Activated naive CD8-positive, alpha-beta T cell treated with anti-CD3 and anti-CD28 coated beads, Interleukin-2, amount 50 U/mL, for 24 hours (primary cell): ENCODE measurements at places on chromosomes 2 and 18.

DNA sequence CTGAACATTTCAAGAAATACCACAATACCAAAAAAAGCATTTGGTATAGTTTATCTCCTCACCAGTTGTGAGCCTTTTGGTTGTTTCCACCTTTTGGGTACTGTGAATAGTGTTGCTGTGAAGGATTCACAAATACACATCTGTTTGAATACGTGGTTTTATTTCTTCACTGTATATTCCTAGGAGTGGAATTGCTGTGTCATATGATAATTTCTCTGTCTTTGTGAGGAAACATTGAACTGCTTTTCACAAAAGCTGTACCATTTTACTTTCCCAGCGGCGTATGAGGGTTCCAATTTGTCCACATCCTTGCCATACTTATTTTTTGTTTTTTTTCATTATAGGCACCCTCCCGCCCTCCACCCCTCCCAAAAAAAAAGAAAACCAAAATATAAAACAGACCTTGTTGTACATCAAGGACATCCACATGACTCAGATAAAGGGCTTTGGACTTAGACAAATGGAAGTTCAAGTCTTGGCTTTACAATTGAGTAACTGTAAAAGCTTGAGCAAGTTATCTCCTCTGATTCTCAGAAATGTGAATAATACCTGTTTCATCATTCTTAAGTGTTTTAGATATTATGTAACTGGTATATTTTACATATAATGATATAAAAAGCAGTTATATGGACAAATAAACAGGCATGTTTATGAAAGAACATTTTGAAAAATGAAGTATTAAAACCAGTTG is 19.0 kb downstream of the UBE2E3 start:
- DNase-seq: no peak

GRCh38 chr18:58520969-58521368 is 107.9 kb downstream of the ALPK2 start:
- no peak for DNase-seq

DNA sequence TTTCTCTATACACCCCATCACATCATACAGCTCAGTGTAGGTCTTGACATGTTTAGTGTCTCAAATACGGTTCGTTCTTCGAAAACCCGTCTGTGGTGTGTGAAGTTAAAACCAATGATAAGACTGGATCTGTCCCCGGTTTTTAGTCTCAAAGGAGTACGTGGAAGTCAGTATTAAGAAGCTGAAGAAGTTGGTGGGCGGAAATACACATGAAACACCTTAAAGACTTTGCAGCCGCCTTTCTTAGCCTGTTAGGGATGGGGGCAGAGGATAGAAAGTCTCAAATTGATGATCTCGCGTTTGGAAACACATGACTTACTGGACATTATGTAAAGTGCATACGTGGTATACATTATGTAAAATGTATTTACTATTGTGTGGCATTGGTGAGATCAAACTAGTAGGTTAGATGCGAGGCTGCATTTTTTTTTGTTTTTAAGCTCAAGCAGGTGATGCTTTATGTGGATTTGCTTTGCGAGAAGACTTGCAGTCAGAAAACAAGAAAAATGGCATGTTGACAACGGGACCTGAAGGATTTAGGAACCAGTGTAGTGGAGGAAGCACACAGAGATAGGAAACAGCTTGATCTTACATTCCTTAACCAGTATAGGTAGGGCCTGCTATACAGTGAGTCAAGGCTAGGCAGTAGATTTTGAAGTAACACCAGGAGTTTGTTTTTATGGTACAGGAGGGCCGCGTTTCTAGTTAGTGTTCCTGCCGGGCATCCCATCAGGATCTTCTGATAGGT is 1.2 kb downstream of the CNOT11 start:
- no peak for DNase-seq

DNA sequence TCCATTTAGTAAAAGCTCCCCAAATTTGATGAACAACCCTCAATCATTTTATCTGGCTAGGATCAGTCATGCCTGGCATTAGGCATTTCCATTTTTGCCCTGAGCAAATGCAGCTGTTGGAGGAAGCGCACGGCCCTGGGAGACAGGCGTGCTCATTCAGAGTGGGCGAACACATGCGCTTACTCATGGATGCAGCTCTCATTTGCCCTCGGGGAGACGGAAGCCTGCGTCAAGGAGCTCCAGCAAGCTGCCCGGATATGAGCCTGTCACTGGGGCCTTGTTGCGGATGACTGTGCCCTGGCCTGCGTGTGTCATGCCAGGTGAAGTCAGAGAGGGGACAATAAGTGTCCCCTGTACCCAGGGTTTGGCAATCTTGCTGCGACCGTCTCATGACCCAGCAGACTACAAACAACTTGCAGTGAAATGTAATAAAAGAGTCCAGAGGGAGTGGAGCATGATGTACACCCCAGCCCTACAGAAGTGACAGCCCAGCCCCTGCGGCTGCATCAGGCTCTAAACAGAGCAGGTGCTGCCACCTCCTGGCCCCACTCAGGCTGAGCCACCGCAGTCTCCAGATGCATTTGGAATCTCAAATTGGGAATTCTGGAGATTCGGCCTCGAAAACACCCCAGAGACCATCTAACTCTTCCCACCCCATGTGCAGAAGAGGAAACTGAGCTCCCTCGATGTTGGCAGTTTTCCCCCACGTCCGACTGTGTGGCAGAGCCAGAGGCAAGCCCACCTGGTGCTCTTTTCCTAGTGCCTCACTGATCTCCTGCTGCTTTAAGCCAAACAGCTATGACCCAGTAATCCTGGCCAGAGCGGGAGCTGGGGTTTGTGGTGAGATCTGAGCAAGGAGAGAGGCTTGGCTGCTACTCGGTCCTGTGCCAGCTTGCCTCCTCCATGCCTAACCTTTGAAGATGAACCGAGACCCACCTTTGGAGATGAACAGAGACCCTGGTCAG is 105.0 kb upstream of the ALK start:
- peak; percentile 9 for DNase-seq

- no peak for DNase-seq
Observed at GRCh38 chr2:240822280-240822847, 2.3 kb upstream of the KIF1A start.

DNA sequence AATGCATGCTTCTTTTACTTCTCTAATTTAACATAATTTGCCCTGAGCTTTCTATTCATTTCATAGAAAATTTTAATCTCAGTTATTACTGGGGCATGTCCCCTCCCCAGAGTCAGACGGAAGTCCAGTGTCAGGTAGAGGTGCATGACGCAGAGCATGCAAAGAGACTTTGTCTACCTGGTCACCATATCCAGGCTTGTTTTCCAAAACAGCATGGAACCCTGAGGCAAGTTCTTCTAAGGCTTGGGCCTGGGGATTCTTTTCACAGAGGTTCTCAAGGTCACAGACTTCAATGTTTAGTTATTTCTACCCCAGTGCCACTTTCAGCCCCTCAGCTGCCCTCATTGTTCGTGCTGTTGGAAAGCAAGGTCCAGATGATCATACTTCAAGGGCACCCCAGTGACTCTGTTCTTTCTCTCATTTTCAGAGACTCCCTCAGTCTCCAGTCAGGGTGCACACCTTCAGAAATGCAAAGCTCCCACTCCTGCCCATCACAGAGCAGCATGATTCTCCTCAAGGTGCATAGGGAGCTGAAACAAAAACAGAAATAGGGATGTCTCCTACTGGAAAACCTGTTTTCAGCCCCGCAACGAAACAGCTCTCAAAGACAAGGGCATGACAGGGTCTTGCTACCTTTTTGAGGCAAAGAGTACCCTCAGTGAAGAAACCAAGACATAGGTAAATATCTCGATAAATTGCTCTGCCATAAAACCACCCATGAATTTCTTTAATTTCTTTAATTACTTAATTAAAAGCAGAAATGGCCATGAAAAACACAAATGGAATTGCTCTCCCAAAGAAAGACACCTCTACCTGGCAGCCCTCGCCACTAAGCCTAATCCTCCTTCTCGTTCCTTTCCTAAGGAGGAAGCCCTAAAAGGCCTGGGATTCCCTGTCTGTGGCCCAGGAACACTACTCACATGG is 9.5 kb upstream of the EVA1A start:
- DNase-seq: no peak
